ENCODE measurements at places on chromosomes 12 and 14.

DNA sequence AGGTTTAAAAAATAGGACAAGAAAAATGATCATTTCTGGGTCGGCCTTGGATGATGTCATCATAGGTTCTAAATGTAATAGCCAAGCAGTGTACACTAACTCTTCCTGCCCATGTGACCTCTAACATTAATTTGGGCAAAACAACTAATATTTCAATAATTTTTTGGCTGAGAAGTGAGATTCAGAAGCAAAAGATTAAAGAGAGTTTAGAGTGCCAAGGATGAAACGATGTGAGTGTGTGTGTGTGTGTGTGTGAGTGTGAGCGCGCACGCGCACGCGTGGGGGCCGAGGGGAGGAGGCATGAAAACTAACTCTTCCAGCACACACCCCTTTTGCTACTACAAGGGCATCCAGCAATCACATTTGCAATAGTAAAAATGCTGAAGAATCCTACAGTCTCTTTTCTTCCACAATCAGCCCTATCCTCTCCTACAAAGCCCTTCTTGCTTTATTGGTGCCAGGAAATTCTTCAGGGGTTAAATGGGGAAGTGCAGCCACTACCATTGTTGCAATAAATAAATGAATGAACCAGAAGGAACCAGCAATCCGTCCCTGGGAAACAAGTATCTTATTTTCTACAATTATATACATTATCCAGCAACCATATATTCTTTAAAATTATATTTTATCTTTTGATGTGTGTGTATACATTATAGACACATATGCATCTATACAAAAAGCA lies 52.9 kb downstream of the PEBP1 start:
- DNase-seq: peak; percentile 61

DNA sequence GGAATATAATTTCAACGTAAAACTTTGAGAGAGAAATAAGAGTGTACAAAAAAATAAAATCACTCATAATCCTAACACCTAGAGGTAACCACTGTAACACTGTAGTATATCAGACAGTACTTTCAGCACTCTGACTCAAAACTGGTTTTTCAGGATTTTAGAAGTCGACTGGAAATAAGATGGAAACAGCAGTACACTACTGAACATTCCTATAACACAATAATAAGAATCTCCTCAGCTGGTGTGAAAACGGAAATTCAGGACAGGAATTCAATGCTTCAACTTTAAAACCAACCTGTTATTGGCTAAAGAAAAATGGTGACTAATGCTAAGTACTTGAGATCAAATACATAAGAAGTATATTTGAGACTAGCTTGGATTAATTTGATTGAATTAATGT lies 12.3 kb upstream of the PITPNM2 start:
- no peak for DNase-seq

DNA sequence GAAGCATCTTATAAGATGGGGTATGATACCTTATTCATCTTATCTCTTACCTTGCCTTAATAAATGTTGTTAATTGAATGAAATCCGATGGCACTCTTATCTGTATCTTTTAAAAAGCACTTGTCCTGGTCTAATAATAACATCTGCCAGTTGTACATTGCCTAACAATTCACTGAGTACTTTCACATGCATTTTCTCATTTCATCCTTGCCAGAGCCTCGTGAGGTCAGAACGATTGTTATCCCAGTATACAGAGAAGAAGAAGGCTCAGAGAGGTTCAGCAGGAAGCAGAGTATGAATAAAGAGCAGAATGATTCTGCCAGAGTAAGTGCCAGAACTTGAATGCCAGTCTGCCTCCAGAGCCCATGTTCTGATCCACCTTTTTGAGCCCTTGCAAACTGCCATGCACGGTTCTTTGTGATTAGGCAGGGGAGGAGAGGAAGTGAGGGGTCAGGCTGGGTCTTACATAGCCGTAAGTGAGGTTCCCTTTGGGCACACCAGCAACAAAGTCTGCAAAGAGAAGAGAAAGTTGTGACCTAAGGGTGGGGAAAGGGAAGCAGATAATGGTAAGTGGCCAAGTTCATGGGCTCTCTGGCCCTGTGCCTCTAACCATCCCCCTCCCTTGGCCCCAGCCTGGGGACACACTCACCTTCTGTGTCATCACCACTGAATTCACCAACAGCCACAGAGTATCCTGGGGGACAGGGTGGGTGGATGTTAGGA lies 11.7 kb downstream of the ITGA5 start:
- no peak for DNase-seq

GRCh38 chr14:85057221-85057620 lies 472.7 kb upstream of the FLRT2 start:
- no peak for DNase-seq

GRCh38 chr12:50057896-50058670 lies 687 bp downstream of the ASIC1 start:
- no peak for DNase-seq

- peak; percentile 39 for DNase-seq
Measured at GRCh38 chr12:112294793-112295192, 87.4 kb downstream of the HECTD4 start.

GRCh38 chr12:105783983-105784947 lies 354.5 kb downstream of the NUAK1 start:
- no peak for DNase-seq

- no peak for DNase-seq
Measured at GRCh38 chr12:111034886-111035577, 114.7 kb upstream of the MYL2 start.

GRCh38 chr12:11832093-11832492 lies 182.6 kb downstream of the ETV6 start:
- no peak for DNase-seq

GRCh38 chr14:101001311-101002069 lies 98.0 kb upstream of the RTL1 start:
- peak; percentile 76 for DNase-seq

- no peak for DNase-seq
Measured at GRCh38 chr12:111085096-111085495, 164.7 kb upstream of the MYL2 start.

- DNase-seq: peak; percentile 91
Measured at GRCh38 chr14:101962503-101962874, 1.9 kb upstream of the DYNC1H1 start.

GRCh38 chr12:47155457-47156166 lies 75.9 kb upstream of the AMIGO2 start:
- peak; percentile 77 for DNase-seq
